ENCODE measurements at places on chromosomes 16 and 17.
A peak's percentile ranks its signal among the peaks of the same experiment; 100 is the strongest.

- DNase-seq, result no peak
These were observed 552 bp downstream of the C17orf58 start for GRCh38 chr17:67995570-67996263.

GRCh38 chr17:29341726-29342125 is 47.8 kb upstream of the NUFIP2 start:
- no peak for DNase-seq

DNA sequence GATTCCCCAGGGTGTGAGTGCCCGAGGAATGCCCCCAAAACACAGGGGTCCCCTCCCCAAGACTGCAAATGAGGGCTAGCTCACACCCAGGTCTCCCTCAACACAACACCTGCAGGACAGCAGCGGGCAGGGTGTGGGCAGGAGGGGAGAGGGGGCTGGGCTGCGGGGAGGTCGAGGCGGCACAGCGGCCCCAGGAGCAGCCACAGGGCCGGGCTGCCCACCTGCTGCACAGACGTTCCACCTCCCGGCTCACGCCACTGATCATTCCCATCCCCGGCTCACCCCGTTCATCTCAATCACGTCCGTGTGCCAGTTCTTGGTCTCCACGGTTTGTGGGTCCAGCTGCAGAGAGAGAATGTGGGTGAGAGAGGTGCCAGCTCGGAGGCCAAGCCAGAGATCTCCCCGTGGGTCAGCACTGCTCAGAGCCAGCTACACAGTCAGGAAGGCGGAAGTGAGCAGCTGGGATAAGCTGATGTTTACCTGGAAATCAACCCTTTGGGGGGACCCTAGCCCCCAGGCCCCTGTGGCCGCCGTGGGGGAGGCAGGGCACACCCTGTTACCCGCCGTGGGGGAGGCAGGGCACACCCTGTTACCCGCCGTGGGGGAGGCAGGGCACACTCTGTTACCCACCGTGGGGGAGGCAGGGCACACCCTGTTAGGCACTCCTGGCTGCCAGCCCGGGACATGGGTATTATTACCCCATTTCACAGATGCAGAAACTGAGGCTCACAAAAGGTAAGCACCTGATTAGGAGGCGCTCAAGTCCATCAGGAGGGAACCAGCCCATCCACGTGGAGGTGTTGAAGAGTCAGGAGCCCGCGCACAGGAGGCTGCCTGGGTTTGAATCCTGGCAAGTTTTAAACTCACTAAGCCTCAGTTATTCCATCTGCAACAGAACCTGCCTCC is 16.1 kb downstream of the TIMM22 start:
- no peak for DNase-seq

GRCh38 chr16:67456391-67457081 is 24.4 kb downstream of the ATP6V0D1 start:
- no peak for DNase-seq

GRCh38 chr16:31148281-31148728 is 1.6 kb downstream of the PRSS36 start:
- DNase-seq, result no peak

GRCh38 chr17:29914819-29915537 is 15.1 kb downstream of the SSH2 start:
- no peak for DNase-seq

DNA sequence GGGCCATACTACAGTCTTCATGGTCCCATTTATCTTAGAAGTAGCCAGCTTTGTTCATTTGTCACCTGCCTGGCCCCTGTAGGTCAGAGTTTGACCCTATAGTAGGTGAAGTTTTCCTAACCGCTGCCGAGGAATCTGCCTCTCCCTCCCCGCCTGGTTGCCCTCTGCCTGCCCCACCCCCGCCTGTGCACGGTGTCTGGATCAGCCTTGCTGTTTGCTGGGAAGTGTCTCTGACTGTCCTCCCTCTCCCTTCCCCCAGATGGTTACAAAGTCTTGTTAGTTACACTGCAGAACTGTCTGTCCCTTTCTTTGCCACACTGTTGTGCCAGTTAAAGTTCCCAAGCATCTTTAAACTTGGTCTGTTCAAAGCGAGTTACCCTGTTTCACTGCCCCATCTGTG is 5.7 kb downstream of the UBFD1 start:
- DNase-seq, result no peak

DNA sequence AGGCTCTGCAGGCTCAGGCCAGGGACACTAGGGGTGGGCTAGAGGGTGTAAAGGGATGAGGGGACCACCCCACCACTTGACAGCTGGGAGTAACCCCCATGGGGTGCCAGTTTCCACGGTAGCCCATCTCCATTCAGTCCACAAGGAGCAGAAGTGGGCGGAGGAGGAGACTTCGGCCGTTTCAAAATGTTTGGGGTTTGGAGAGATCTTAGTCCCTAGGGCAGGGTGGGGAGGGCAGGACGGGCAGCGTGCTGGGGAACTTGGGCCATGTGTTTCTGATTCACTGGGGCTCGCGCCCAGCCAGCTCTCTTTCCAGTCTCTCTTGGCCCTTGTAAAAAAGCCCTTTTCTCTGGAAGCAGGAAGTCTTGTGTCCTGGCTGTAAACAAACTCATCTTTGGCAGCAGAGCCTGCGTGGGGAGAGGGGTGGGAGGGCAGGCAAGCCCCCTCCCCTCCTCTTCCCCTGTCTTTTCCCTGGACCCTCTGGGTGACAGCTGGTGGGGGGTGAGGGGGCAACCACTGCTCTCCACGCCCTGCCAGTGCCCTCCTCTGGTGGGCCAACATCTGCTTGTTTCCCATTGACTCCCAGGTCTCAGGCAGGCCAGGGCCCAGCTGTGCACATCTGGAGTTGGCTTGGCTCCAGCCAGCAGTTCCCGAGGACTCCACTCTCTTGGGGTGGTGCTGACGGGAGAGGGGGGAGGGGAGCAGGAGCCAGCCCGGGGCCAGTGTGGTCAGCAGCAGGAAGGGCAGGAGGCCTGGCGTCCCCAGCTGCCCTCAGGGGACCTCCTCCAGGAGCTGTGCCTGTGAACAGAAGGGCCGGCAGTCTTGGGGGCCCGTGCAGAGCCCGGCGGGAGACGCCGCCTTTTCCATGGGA is 8.1 kb downstream of the CYGB start:
- no peak for DNase-seq

GRCh38 chr16:31714903-31715504 is 158.6 kb upstream of the ZNF267 start:
- no peak for DNase-seq

DNA sequence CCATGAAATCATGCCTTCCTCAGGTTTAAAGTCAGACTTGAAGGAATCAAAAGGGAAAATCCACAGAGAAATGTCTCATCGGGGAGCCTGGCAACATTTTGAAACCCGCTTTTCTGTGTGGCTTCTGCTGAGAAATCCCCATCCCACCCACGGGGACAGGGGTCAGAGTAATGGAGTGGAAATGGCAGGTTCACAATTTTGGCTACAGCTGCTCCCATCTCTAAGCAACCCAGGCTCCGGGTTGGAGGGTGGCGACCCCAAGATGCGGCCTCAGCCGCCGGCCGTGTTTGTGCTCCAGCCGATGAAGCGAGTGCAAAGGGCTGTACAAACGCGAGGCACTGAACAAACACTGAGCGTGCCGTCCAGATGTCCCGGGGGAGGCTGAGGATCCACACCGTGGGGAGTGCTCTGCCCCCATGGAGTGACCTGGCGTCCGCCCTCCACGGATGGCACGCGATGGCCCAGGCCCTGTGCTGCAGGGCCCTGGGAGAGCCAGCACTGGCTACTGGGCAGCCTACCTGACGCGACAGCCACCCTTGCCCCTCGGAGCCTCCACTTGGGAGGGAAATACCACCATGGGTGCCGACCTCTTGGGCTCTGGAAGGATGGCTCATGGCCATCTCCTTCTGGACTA is 22.2 kb downstream of the SLC43A2 start:
- DNase-seq, result no peak

DNA sequence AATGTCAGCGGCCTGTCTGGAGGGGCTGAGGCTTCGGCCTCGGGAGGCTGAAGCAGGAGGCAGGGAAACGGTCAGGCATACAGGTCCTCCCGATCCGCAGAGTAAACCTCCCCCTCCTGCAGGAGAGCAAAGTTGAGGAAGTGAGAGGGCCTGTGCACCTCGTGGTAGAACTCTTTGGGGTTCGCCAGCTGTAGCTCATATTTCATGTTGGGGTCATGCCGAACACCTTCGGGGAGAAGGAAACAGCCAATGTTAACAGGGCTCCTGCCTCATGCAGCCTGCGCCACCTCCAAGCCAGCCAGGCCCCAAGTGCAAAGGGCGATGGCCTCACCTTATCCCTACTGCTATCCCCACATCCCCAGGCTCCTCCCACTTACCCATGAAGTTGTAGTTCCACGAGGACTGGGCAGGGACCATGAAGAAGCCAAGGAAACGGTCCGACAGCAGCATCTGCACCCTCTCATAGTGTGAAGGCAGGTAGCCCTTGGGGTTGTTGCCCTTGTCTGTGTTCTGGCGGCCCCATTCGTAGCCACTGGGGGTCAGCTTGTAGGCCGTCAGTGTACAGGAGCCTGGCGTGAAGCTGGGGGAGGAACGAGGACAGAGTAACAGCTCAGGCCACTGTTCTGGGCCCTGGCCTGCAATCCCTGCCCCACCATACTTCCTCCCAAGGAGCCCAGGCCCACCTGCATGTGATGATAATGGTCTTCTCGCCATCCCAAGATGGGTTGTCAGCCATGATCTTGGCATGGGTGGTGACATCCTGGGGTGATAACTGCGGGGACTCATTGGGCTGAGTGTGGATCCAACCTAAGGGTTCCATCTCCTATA is 1.3 kb upstream of the RILP start:
- DNase-seq, result no peak

- DNase-seq, result peak; percentile 94
These were observed 19.7 kb downstream of the APPBP2 start for GRCh38 chr17:60506312-60506711.

GRCh38 chr16:28162326-28162877 is 49.4 kb downstream of the XPO6 start:
- DNase-seq, result no peak

- no peak for DNase-seq
These were observed 79.0 kb downstream of the PLD6 start for GRCh38 chr17:17127156-17127555.

GRCh38 chr17:42315402-42316156 is 27.3 kb downstream of the STAT5A start:
- DNase-seq, result no peak

DNA sequence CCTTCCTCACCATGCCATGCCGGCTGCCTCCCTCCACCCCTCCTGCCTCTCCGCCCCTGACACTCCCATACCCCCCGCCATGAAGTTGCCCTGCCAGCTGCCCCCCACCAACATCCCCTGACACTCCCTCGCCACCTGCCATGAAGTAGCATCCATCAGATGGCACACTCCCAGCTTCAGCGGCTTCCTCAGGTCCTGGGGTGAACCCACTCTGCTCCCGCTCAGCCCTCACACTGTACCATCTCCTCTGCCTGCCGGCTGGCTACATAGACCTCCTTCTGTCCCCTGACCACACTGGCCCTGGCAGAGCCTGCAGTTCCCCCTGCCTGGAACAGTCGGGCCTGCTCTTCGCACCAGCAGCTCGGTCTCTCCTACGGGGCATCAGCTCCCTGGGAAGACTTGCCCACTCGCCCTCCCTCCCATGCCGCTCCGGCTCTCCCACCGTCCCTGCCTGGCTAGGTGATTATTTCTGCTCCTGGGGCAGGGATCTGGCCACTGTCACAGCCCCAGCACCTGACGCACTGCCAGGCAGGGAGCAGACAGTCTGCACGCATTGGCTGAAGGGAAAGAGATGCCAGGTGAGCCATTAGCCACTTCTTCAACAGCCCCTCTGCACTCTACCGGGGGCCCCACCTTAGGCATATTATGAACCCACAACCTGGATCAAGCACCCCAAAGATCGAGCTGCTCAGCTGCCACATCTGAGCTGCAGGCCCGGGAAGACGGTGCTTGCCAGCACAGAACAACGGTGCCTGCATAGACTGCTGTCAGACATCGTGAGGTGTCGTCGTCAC is 9.0 kb downstream of the CANT1 start:
- no peak for DNase-seq

- DNase-seq, result no peak
These were observed 20.3 kb downstream of the FBRS start for GRCh38 chr16:30678586-30678970.

DNA sequence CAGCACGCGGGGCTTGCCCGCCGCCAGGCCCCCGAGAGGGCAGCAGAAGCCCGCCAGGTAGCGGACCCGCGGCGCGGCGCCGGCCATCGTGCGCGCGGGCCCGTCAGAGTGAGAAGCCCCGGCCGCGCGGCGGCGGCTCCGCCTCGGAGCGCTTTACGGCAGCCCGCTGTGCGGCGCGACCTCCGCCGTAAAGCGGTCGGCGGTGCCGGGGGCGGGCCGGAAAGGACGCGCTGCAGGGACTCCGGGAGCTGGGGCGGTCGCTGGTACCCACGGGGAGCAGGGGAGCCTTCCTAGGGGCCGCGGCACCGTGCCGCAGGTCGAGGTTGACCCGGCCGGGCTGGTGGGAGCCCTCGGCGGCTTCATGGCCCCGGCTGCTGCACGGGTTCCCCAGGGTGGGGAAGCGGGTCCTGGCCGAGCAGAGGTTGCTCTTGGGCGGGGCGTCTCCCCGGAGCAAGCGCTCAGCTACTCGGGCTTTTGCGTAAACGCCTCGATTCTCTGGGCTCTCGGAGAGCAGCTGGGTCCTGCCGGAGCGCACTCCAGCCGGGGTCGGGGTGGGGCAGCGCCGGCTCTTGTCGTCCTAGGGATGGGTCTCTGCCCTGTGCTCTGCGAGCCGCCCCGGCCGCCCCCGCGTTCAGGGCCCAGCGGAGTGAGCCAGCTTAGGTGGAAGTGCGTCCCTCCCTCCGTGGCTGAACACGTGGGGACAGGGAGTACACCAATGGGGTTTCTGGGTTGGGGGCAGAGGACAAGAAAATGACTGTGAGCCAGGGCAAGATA is at the start of gene FAAP100:
Gene FAAP100, minus strand, starts transcription at position 110 of the 774 bp plus-strand sequence. Its CDS starts 23 bp downstream, at position 87.
- no peak for DNase-seq

DNA sequence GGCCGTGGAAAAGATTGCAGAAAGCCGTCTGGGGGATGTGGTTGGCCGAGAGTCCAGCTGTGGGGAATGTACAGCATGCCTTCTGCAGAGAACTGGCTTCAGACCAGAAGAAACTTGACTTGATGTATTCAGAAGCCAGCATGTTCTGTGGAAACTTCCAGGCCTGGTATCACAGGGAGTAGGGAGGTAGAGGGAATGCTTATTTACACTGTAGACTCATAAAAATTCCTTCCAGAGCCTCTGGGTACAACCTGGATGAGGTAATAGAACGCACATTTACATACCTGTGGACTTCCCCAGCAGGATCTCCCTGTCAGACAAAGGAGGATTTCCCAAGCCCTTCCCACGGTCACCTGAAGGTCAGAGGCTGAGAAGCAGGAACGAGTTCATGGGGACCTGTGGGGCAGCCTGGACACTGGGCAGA is 11.8 kb upstream of the GAS7 start:
- peak; percentile 21 for DNase-seq

- no peak for DNase-seq
These were observed 11.7 kb upstream of the TAOK1 start for GRCh38 chr17:29378500-29378899.

- no peak for DNase-seq
These were observed 28.8 kb upstream of the RNF43 start for GRCh38 chr17:58446086-58446485.

GRCh38 chr17:10610884-10611283 is 46.2 kb downstream of the MYH3 start:
- DNase-seq, result no peak

DNA sequence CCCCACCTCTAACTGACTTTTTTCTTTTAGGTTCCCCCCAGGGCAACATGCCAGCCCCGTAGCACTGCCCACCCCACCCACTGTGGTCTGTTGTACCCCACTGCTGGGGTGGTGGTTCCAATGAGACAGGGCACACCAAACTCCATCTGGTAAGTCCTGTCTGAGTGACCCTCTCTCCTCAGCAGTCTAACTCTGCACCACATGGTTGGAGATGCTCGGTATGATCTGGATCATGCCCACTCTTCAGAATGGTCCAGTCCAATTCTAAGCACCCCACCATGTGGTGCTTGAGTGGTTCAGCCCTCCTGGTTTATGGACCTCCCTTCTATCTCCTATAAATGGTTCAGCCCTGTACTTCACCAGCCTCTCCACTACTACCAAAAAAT is 5.9 kb downstream of the KDM6B start:
- no peak for DNase-seq

All from kidney epithelial cell (primary cell).